Stimulated activated CD4-positive, alpha-beta T cell treated with anti-CD3 and anti-CD28 coated beads, Interleukin-4, amount 100 ng/mL, for 48 hours (primary cell): ENCODE measurements at places on chromosomes 7 and 10.

DNA sequence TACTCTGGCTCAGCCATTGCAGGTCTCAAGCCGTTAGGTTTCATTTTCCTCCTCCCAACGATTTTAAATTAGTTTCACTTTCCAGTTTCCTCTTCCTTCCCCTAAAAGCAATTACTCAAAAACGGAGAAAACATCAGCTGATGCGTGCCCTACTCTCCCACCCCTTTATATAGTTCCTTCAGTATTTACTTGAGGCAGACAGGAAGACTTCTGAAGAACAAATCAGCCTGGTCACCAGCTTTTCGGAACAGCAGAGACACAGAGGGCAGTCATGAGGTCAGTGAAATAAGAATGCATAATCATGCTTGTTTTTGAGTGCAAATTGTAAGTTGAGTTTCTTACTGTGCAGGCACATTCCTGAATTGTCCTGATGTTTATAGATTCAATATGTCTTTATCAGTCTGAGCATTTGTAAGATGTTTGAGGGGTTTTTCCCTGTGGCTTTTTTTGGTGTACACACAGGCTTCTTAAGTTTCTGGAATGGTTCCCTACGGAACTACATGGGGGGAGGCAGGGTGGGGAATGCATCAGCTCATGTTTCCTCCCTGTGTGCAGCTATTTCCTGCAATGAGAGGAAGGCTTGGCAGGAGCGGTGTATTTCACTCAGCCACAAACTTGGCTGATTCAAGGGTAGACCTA, at the start of gene IFIT3:
Gene IFIT3, plus strand, starts transcription at position 195 of the 639 bp plus-strand sequence. Its CDS starts 77 bp downstream, at position 272.
- DNase-seq: no peak

GRCh38 chr7:133196856-133197612, 55.8 kb upstream of the EXOC4 start:
- DNase-seq: no peak

- no peak for DNase-seq
Measured at GRCh38 chr10:101494650-101495049, 93.4 kb downstream of the POLL start.

DNA sequence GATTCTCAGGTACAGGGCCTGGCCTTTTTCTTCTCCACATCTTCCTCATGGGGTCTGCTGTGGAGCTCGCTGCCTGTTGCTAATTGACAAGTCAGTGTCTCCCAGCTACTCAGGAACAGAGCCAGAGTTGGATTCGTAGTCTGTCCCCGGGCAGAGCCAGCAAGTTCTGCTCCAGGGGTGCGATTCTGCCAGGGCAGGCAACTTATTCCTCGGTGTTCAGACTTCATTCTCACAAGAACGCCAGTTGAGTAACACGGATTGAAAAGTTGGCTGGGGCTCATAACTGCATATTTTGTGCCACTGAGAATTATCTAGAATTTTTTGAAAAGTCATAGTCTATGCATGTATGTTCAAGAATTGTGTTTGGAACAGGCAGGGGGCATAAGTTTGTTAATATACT, 336.7 kb upstream of the NPVF start:
- DNase-seq: no peak

DNA sequence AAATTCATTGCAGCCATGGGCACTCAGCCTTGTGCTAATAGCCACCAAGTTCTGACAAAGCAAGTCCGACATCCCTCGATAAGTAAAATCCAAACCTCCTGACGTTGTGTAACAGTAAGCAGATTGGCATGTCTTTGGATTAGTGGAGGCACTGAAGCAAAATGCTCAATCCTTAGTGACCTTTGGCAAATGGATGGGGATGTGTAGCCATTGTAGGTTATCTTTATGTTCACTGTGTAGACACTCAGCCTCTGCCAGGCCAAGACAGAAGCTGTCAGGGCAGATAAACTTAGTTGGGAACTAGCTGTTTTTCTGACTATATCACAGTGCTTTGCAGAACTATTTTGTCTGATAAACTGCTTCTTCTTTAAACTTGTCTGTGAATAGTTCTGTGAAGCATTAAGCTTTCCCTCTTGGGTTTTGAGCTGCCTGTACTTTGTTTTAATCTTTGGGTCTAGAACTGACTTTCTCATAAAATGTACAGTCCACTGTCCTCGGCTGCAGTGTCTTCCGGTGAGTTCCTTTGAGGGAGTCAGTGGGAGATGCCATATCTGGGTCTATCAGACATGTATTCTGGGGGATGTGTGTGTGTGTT, 220.8 kb downstream of the LRMDA start:
- no peak for DNase-seq

GRCh38 chr10:96276831-96277230, 5.5 kb upstream of the BLNK start:
- DNase-seq: no peak
